ENCODE measurements at places on chromosomes 6 and 20.

GRCh38 chr20:1906361-1907051 lies 11.3 kb downstream of the SIRPA start:
- no peak for DNase-seq

GRCh38 chr6:107786709-107787588 lies 37.2 kb downstream of the SCML4 start:
- DNase-seq = no peak

DNA sequence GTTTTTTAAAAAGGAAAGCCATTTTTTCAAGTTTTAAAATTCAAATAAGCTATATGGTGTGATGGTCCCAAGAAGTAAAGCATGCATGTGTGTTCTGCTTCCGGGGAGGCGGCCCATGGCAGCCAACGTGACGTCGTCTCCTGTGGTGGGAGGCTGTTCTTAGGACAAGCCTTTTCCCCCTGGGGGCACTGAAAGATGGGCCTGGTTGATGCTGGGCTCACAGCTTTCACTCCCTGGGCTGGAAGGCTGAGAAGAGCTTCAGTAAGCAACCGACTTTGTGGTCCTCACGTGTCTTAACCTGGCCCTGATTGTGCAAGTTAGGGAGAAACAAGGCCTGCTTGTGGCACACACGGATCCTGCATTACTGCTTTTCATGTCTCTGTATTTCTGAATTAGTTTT lies 84.1 kb downstream of the SMOC2 start:
- no peak for DNase-seq

- DNase-seq = no peak
Observed at GRCh38 chr20:11721411-11721810, 196.3 kb upstream of the BTBD3 start.

DNA sequence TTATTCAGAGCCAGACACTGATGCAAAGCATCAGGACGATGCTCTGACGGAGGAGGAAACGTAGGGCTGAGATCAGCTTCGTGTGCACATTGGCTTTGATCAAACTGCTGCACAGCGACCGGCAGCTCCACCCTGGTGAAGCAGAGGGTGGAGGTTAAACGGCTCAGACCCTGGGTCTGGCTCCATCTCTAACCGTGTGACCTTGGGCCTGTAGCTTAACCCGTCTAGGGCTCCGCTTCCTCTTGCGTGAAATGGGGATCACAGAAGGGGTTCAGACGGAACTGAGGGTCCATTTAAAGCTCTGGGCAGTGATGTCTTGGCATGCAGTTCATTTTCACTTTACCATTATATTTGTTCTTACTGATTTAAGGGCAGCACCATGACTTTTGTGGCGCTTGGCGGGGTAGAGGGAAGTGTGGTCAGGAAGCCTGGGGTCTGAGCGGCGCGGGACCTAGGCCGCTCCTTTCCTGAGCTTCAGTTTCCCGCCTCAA lies 644 bp downstream of the RBL1 start:
- no peak for DNase-seq

GRCh38 chr6:147437615-147438014 lies 70.9 kb upstream of the SAMD5 start:
- no peak for DNase-seq

DNA sequence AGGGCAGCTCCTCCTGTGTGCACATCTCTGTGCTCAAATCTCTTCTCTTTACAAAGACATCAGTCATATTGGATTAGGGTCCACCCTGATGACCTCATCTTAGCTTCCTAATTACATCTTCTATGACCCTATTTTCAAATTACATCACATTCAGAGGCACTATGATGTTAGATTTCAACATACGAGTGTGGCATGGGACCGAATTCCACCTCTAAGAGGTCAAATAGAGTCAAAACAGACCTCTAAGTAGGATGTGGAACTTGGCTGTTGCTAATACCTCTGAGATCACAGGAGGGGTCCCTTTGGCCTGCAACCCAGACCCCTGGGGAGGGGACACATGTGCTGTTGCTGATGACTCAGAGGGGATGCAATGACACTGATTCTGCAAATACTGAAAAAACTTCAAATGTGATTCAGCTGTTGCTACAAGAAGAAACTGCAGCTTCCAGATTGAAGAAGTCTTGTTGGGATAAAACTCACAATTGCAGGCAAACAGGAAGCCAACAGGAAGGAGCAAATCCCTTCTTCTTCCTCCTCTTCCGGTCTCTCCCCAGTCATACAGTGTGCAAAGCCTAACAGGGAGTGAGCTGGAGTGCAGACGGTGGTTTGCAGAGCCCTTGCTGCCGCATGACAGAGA lies 216.2 kb downstream of the MYLK4 start:
- no peak for DNase-seq

DNA sequence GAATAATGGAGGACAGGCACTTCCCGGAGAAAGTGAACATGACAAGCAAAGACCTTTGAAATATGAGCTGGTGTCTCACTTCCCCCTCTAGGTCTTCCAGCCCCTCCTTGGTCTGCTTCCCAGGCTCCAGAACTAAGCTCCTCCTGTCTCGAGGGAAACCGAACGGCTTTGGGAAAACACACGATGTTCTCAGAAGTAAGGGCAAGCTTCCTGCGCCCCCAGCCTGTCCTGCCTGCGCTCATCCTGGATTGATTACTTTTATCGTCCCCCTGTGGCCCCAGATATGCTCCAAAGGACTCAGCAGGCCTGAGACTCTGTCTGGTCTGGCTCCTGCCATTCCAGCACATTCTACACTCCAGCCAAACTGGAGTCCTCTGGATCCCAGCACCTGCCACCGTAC lies 83.4 kb downstream of the ZNF217 start:
- no peak for DNase-seq

- no peak for DNase-seq
Observed at GRCh38 chr6:149728499-149729234, 10.8 kb upstream of the LATS1 start.

- DNase-seq = no peak
Observed at GRCh38 chr20:8322662-8323217, 190.7 kb downstream of the PLCB1 start.

DNA sequence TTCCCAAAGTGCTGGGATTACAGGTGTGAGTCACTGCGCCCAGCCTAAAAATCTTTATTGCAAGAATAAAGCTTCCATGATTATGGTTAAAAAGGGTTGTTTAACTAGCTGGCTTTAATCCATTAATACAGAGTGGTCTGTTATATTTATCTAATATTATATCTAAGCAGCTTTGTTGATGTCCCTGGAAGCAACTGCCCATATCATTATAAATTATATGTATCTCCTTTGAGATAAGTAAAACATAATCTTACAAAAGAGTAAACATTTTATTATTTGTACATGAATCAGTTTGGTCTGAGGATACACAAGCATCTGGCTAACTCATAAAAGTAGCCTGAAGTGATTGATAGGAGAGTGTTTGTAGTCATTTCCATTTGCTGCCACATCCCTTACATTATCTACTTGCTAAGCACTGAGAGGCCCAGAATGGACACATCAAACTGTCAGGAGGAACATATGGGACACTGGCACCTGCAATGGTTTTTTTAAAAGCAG lies 46.9 kb downstream of the TRAF3IP2 start:
- no peak for DNase-seq

- peak; percentile 81 for DNase-seq
Observed at GRCh38 chr20:50169329-50169823, 15.9 kb upstream of the PEDS1 start.

DNA sequence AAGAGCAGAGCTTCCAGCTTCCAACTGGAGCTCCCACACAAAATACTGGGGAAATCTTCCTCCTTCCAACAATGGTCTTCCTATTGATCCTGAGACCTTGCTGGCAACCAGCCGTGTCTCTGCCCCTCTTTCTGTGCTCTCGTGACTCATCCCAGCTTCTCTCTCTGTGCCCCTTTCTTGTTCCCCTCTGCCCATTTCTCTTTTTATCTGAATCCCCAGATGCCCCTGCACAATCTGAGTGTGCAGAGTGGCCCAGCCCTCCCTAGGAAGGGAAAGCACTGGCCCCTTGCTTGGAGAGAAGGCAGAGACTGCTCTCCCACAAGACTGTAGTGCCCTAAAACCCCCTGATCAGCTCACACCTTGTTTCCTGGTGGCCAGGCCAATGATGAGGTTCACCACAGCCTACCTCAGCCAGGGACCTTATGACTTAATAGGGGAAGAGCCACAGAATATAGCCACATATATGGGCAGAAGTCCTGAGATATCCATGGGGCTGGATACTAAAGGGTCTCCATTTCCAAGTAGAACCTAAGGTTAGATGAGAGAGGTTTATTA lies 23.1 kb upstream of the MAS1L start:
- no peak for DNase-seq

GRCh38 chr6:143141442-143141841 lies 80.8 kb downstream of the AIG1 start:
- no peak for DNase-seq

GRCh38 chr6:71983131-71983530 lies 96.8 kb downstream of the RIMS1 start:
- DNase-seq = no peak

DNA sequence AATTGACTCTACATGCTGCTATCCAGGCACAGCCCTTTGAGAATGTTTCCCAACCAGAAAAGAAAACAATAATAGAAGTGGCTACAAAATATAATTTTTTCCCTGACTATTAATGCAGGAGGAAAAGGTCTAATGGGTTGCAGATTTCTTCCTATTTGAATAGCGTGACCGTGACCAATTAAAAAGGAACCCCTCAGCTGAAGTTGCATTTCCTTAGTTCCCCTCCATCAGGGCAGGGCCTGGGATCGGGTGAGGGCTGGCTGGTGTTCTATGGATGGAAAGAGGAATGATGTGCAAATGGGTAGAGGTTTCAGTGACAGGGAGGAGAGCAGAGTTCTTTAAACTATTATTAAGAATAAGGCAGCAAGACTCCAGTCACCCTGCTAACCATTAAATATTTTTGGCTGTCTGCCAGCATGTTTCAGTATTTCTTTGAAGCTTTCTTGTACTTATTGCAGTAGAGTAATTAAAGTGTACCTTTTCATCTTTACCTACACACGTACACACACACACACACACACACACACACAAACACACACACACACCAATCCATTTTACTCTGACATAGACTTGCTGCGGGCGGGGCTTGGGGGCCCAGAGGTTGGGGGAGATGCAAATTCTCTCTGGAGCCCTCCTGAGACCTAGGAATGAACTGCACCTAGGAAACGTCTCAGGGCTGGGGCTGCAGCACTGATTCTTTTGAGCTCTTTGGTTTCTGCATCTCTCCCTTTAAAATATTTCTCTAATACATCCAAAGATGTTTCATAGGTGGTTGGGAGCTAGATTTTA lies 154.8 kb upstream of the SLC35B3 start:
- no peak for DNase-seq

DNA sequence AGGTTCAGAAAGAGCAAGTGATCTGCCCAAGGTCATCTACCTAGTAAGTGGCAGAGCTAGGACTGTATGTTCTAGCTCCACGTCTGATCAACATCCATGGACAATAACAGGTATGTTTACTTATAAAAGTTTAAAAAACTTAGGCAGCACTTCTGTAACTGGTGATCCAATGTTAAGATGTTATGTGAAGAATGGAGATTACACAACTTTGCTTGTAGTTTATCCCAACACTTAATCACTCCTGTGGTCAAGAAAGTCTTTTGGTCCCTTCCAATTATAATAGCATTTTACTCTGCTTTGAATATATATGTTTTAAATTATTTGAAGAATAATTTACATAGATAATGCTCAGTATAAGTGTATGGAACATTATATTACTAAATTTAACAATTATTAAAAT lies 4.8 kb downstream of the FBXO30 start:
- no peak for DNase-seq

DNA sequence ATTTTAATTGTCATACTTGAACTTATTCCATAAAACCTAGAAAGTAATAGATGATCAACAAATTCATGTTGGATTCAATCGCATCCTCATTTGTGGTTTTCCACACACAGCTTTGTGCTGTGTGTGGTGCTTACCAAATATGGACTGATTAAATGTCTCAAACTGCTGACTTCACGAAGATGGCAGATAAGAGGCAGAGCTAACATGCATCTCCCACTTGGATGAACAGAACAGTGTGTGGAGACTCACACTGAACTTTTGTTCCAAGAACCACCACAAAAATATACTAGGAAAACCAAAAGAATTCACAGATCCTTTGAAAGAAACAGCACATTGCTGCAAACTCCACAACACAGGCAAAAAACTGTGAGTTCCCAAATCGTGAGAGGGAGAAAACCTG lies 603.7 kb downstream of the TENT5A start:
- peak; percentile 62 for DNase-seq

DNA sequence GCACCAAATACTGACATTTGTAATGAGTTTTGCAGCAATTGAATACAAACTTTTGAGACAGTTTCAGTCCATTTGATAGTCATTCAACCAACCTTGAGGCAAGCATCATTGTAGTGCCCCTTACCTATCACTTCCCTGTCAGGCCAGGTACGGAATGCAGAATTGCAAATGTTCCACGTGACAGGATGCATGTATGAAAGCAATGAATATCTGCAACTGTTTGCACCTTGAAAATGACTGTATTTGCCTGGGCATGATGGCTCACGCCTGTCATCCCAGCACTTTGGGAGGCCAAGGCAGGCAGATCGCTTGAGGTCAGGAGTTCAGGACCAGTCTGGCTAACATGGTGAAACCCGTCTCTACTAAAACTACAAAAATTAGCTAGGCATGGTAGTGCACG lies 146.0 kb upstream of the SCGN start:
- DNase-seq = no peak

- no peak for DNase-seq
Observed at GRCh38 chr6:90537723-90538258, 49.1 kb downstream of the MAP3K7 start.

GRCh38 chr6:108052706-108053105 lies 21.8 kb downstream of the OSTM1 start:
- no peak for DNase-seq

- DNase-seq = no peak
Observed at GRCh38 chr6:145555084-145555483, 180.2 kb downstream of the EPM2A start.

GRCh38 chr6:66964216-66964615 lies 1257.2 kb upstream of the EYS start:
- DNase-seq = no peak

DNA sequence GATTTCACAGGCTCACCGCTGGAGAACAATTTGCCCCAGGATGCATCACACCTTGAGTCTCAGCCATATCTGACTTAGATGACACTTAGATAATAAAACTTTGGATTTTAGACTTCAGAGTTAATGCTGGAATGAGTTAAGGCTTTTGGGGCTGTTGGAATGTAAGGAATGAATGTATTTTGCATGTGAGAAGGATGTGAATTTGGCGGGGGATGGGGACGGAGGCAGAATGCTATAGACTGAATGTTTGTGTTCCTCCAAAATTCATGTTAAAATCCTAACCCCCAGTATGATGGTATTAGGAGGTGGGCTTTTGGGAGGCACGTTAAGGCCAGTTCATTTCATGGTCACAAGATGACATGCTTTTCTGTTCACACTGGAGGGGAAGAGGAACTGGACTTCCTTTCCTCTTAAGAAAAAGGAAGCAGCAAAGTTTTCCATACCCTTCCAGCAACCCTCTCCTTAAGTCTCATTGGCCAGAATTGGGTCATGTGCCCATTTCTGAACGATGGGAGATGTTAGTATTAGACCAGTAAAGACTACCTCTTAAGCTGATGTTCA lies 5.8 kb upstream of the SRXN1 start:
- DNase-seq = no peak
